ENCODE measurements at places on chromosomes 5 and 9.

GRCh38 chr9:86945728-86946200 lies 1.5 kb downstream of the GAS1 start:
- DNase-seq: no peak

DNA sequence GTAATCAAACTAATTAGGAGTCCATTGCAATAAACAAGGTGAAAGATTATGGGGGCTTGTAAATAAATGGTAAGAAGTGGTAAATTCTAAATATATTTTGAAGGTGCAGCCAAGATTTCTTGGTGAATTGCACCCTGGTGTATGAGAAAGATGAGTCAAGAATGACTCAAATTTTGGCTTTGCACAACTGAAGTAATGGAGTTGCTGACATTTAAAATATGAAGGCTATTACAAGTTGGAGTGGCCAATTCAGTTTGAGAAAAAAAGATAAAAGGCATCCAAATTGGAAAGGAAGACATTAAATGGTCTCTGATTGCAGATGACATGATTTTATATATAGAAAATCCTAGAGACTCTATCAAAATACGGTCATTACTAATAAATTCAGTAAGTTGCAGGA lies 2330.6 kb downstream of the MAT2B start:
- DNase-seq: no peak

DNA sequence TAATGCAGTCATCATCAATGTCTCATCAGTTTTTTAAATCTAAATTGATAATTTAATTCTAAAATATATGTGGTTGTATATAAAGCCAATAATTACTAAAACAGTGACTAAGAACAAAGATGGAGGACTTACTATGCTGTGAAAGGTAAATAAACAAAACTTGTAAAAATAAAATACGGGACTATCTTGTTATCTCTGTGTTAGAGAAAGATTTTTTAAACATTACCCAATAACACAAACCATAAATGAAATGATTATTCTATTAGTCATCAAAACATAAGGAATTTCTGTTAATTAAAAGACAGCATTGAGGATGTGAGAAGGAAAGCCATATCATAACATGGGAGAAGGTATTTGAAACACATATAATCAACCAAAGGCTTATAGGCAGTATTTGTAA lies 226.2 kb upstream of the SMC2 start:
- DNase-seq: no peak

GRCh38 chr9:82090046-82090445 lies 101.5 kb downstream of the SPATA31D1 start:
- no peak for DNase-seq

DNA sequence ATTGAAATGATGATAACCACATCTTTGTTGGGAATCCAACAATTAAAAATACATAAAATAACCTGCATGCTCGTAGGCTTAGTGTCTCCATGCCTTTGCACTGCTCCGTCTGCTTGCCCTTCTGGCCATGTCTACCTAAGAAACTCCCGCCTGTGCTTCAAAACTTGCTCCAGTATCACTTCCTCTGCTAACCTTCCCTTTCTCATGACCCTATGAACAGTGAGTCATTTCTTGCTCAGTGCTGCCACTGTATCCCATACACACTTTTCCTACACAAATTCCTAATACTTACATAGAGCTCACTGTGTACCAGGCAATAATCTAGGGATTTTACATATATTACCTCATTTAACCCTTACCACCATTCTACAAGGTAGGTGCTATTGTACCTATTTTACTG lies 33.5 kb downstream of the TMEM245 start:
- DNase-seq: no peak

Data from progenitor cell of endocrine pancreas (in vitro differentiated cells).